Stimulated activated CD4-positive, alpha-beta T cell treated with anti-CD3 and anti-CD28 coated beads, Interleukin-12 subunit alpha, Interleukin-12 subunit beta, amount 100 ng/mL, for 48 hours (primary cell): ENCODE measurements at places on chromosomes 12 and 14.

DNA sequence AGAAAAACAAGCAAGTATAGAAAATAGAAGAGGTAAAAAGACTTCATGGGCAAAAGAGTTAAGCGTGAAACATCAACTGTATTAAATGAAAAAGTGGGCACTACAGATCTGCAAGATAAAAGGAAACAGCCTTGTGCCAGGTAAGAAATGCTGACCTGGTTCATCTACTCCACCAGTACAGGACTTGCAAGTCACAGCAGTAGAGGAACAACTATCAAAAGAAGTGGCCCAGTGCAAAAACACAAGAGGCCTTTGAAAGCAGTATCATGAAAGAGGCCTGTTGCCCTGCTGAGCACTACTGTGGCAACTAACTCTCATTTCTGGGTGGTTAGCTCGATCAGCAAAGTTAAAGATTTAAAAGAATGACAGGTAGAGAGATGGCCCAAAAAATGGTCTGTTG, 10.5 kb downstream of the DHRS7 start:
- DNase-seq, result no peak

- DNase-seq, result no peak
Measured at GRCh38 chr14:61925043-61925442, 162.8 kb downstream of the SNAPC1 start.

GRCh38 chr12:47944685-47945340, 18.6 kb upstream of the TMEM106C start:
- no peak for DNase-seq

DNA sequence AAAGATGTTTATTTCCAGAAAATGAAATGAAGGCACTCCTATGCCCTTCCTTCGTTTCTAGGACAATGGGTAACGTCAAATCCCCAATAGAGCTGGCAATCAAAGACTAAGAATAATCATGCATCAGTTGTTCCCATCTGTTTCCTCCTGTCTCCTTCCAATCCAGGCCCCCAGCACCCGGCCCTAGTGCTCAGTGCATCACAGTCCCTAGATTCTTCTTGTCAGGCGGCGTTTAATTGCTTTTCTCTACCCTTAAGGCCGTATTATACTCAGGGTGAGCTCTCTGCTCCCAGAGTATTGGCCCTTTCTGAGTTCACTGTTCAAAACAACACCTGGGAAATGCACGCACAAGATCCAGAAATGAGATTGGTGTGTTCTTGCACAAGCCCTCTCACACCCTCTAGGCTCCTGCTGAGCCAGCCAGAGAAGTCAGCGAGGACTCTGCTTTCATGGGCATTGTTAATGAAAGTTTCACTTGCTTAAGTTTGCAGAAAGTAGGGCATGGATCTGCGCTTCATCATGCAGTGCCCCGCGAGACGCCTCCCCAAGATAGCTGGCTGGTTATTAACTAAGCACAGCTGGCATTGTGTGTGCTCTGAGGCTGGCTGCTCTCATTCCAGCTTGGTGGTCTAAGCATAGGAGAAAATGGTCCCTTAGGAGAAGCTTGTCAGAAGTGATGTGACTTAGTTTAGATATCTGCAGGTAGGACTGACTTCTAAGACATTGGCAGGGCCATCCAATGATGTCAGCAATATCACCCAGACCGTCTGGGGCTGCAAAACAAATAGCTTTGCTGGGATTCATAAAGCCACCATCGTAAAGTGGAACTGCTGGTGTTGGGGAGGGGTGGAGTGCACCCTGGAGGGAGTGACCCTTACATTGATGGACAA, 28.7 kb downstream of the CRACR2A start:
- DNase-seq, result no peak

GRCh38 chr12:12529783-12530421, 32.8 kb downstream of the DUSP16 start:
- DNase-seq, result no peak

- no peak for DNase-seq
Measured at GRCh38 chr14:72023128-72024042, 91.2 kb downstream of the RGS6 start.

- no peak for DNase-seq
Measured at GRCh38 chr14:91860238-91860637, 7.1 kb downstream of the TC2N start.

DNA sequence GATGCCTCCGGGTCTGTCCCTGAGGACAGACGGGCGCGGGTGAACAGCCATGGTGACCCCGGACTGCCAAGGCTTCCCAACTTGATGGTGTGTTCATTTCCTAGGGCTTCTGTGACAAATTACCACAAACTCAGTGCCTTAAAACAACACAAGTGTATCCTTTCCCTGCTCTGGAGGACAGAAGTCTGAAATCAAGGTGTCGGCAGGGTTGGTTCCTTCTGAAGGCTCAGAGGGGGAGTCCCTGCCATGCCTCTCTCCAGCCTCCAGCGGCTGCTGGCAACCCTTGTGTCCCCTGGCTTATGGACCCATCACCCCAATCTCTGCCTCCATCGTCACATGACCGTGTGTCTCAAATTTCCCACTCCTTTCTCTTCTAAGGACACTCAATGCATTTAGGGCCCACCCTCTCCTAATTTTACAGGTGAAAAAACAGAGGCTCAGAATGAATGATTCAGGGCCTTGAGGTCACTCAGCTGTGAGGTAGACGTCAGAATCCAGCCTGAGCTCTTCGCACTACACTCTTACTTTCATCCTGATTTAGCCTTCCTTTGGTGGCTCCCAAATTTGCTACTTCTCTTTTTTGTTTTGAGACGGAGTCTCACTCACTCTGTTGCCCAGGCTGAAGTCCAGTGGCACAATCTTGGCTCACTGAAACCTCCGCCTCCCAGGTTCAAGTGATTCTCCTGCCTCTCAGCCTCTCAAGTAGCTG, 45.4 kb downstream of the VCPKMT start:
- no peak for DNase-seq

DNA sequence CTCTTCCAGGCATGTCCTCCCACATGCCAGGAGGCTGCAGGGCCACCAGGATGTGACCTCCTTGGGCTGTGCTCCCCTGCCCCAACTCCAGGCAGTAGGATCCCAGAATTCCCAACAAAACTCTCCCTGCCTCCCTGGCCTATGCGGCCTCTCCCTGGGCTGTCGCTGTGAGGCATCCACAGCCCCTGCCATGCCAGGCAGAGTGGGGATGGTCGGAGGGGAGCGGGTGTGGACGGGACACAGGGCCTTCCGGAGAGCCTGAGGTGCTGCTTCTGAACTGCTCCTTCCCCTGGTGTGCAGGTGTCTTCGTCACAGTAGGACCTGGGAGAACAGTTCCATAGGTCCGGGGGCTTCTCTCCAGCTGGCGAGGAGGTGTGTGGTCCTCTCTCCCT, 18.3 kb downstream of the GPR132 start:
- DNase-seq, result no peak

DNA sequence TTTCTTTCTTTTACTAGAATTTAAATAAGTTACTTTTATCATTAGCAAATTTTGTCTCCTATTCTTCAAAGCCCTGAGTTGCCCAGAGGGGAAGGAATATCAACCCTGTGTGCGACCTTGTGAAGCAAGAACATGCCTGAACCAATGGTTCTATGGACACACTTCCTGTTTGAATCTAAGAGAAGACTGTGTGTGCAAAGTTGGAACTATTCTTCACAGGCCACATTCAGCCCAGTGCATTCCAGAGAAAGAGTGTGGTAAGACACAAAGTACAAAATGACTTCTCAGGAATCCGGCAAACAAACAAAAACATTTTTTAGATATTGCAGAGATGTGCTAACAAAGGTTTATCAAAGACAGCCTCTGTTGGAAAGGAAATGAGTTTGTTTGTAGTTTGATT, 90.8 kb upstream of the PTPRQ start:
- DNase-seq, result no peak

DNA sequence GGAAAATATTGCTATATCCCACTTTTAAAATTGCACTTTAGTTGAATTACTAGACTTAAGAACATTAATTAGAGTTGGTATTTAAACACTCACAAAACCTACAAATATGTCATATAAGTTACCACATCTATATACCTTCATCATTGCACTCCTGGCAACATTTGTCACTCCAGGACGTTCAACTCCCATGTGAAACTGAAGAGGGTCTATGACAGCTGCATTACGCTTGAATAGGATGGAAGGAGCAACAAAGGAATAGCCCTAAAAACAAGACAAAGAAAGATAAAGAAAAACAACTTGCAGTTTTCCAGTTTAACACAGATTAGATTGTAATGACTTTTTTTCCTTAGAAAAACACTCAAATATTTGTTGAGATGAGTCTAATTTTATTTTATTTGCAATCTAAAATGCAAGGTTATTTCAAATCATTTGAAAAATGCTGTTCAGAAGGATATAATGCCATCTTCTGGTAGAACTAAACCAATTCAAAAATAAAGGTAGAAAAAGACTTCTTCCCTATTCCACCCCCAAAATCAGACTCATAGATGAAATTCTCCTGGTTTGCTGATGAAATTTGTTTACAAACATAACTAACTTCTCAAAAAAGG, 84.3 kb upstream of the TTC7B start:
- no peak for DNase-seq
